Activated CD4-positive, alpha-beta T cell treated with anti-CD3 and anti-CD28 coated beads, Interleukin-2, amount 50 U/mL, for 4 hours (primary cell): ENCODE measurements at places on chromosomes 1 and 21.

DNA sequence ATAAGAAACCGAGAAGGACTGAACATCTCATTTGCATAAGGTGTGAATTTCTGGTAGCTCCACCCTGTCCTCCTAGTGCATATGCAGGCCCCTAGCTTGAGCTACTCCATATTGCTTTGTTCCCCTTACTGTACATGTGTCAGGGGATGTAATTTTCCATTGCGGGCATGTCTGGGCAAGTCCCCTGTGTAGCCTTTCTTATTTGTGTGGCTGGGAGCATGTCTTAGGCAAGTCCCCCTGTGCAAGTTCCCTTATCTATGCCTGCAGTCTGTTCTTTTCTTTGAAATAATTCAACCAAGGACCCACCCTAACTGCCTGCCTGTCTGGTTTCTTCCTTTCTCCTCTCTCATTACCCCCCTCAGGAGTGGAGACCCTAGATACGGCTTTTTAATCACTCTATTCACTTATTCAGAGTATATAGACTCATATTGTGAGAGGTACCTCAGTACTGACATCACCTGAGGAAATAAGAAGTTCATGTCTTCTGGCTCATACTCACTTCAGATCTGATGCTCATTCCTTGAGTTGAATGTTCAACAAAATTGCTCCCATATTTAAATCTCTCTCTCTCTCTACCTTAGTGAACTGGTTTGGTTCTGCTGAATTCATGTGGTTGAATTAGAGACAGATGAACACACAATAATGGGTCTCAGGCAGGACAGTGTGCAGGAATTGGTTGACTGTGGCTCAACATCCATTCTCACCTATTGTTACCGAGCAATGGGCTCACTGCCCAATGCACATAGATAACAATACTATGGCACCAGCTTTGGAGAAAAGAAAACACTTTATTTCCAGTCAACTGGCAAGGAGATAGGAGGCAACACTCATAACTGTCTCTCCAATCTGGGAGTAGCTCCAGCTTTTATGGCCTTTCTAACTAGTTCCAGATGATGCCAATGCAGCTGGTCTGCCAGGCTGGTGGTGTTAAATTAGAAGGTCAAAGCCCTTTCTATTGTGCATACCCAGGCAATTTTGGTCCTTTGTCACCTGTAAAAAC is 27.9 kb upstream of the NPL start:
- DNase-seq = no peak

- DNase-seq = no peak
These were observed 36.9 kb upstream of the POU3F1 start for GRCh38 chr1:38083541-38083940.

DNA sequence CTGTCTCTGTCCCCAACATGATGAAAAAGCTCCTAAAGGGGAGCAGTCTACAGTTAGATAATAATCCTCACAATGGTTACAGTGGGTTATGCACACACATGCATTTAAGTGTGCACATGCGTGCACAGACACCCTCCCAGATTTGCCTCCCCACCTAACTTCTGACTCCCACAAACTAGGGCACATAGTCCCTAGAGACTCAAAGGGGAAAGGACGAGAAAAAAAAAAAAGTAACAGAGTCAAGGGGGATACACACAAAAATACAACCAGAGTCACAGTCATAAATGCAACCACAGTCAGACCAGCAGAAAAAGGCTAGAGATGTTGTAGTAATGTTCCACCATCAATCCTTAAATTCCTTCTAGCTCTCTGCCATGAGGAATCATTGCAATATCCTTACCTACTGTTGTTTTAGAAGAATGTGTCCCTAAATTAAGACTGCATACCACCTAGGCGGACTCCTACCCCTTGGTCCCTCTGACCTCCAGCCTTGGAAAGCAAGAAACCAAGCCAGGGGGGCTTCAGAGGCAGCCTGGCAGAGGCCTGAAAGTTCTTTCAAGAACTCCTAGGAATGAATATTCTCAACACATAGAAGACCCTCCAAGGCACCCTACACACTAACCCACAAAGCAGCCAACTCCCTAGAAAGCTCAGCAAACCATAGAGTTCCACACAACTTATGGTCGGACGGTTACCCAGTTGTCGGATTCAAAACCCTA is 1.3 kb downstream of the CRTC2 start:
- no peak for DNase-seq

DNA sequence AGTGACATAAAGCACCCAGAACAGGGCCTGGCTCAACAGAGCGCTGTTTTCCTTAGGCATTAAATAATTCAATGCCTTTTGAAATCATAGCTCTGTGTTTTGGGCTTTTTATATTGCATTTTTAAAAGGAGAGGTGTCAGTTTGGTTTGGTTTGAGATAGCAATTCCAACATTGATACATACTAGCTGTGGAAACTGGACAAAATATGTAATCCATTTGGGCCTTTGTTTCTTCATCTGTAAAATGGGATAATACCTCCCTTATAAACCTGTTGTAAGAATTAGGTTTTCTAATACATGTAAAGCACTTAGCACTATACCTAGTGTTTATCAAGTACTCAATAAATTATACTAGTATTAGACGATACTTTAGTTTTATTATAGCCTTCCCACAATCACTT is 8.7 kb upstream of the RAB4A start:
- no peak for DNase-seq

DNA sequence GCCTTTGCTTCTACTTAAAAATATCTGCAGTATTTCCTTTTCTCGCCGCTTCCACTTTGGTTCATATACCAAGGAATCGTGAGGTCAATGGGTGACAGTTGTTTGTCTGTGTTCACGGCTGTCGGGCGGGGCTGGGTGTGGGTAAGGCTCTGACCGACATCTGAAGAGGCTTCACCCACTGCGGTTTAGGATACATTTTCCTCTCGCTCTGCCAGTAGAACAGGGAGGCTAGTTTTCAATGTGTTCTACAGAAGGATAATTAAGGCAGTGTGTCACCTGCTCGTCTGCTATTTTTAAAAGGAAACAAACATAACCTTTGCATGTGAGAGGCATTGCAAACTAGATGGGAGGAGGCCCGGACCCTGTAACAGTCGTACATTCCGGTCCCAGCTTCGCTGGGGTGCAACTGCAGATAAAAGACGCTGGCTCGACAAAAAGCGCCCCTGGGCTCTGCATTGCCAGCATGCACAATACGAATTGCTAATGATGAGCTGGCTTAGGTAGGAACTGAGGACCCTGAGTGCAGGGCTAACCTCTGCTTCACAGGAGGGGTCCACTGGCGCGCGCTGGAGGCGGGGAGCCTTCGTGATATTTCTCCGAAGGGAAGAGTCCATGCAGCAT is 8.5 kb upstream of the ERG start:
- no peak for DNase-seq

DNA sequence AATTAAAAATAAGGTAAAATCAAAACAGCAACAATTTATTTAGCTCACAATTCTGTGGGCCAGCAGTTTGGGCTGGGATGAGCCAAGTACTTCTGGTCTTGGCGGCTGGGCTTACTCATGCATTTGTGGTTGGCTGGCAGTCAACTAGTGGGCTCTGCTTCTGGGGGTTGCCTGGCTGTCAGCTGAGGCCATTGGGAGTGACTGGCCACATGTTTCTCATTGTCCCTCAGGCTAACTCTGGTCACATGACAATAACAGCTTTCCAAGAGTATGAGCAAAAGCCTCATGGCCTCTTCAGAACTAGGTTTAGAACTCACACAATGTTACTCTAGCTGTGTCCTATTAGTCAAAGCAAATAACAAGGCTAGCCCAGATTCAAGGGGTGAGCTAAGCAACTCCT is 15.6 kb upstream of the CHIA start:
- no peak for DNase-seq

DNA sequence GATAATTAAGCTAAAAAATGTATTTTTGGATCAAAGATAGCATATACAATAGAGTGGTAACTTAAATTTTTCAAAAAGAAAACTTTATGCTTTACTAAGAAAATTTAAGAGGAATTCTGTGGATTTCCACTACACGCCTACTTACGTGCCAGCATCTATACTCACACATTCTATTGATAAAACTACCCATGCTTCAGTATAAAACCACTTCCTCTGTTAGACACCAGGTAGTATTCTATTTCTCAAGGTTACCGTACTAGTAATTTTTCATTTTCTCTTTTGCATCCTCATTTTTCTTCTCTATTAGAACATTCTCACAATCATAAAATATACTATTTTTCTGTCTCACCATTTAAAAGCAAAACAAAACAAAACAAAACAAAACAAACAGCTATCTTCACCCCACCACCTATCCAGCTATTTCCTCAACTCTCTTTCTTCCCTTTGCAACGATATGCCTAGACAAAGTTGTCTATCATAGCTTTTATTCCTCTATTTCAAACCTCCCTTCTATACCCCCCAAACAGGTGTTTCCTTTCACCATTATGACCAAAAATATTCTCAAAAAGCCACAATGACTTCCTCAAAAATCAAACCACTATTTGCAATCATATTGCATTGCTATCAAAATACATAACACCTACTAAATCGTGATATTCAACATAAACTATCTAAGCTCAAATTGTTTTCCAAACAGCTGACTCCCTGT is 1652.0 kb downstream of the MRPL39 start:
- DNase-seq = no peak

GRCh38 chr1:162922201-162922600 is 61.2 kb upstream of the CCDC190 start:
- no peak for DNase-seq

DNA sequence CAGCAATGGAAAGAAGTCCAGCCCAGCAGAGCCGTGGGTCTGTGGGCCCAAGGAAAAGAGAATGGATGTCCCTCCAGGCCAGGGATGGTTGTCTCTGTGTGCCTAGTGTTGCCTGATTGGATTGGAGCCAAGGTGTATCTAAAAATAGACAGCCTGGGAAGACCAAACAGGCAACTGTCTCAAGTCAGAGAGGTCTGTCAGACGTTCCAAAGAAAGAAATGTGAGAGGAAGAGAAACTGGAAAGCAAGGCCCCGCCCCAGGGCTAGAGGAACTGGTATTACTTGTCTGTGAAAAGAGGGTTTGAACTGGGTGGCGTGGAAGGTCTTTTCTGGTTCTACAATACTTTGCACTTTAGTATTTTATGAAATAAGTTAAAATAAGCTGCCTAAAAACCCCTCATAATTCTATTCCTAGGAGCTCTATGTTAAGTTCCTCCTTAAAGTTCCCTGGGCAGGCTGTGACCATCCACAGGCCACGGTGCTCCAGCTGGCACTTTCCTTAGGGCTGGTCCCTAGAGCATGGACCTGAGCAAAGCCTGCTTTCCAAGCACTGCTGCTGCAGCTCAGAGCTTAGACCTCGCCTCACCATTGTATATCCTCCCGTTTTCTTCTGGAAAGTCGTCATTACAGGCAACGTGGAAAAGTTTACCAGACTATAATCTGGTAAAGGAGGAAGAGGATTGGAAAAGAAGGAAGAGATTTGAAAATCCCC is 151.6 kb downstream of the DISC1 start:
- DNase-seq = no peak
